ENCODE measurements at places on chromosomes 5 and 9.

- DNase-seq, result peak; percentile 28
These were observed 40.0 kb upstream of the ORM1 start for GRCh38 chr9:114282926-114283325.

DNA sequence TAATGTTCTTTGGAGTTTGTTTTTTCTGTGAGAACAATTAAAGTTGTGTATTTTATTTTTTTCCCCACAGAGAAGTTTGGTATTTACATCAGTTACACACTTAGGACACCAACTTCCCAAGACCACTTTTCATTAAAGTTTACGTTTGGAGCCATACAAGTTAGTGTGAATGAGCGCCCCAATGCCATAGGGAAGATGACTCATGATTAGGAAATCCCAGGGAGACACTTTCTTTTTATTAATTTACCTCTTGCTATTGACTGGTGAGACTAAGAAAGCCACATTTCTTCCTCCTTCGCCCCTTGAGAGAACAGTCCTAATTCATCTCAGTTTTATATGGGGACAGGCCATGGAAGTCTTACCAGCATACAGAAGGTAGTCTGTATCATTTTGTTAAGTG lies 57.1 kb downstream of the EDIL3 start:
- DNase-seq, result no peak

DNA sequence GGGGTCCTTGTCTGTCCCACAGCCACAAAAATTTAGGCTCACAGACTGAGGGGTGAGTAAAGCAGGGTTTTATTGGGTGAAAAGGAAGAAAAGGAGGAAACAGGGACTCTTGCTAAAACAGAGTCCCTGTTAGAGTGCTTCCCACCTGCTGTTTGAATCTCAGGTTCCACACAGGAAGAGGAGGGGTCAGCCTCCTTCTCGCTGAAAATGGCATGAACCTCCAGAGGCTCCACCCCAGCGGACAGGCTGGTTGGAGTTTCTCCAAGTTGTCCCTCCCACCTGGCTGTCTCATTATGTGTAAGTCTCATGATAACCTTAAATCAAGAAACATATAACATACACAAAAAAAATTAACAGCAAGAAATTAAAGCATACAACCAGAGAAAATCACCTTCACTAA lies 28.3 kb upstream of the UHRF2 start:
- no peak for DNase-seq

GRCh38 chr9:72614067-72614466 lies 92.7 kb downstream of the TMC1 start:
- DNase-seq, result no peak

DNA sequence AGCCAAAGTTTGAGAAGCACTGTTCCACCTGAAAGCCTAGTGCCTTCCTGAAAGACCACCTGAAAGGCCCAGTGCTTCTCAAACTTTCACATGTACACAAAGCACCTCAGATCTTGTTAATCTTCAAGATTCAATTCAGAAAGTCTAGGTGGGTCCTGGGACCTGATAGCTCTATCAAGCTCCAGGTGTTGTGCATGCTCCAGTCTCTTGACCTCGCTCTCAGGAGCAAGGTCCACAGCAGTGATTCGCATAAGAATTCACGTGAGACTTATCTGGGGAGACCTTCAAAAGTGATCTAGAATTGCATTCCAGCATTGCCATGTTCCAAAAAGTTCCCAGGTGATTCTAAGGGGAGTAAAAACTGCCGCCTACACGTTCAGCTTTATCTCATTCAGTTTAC lies 102.1 kb downstream of the PIK3R1 start:
- DNase-seq, result no peak

- no peak for DNase-seq
These were observed 6.0 kb downstream of the CAMK4 start for GRCh38 chr5:111229871-111230810.

DNA sequence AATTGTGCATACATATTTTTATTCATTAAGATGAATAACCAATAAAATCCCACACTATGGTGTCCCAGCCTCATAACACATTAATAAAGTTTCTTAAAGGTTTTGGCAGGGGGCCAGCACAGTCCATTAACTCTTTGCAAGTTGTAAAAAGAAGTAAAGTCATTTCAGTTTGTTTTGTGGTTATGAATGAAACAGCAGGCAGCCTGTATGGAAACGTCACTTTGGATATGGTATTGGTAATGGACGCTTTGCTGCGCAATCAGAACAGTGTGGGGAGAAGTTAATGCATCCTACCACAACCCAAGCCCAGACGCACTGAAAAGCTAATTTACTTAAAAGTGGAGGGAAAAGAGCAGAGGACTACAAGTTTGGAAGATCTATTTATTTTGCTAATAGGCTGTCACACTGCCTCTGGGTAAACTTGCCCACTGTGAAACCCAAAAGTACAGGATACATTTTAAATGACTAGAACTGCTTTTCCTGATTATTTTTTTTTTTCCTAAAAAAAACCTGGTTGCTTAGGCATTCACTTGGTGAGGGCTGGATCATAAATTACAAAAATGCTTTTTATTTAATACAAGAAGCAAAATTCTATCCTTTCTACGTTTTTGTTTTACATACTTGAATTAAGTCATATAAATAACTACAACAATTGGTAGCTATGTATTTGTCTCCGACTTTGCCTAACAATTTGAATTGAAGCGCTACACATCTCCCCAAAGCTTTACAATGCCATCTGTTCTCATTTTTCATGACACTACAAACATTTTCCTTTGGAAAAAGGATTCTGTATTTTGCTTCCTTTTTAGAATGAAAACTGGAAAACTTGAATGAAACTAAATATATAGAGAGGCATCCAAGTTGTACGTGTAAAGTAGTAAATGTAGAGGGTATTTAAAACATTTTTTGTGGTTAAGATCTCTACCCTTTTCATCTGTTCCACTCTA lies 104.3 kb downstream of the NFIB start:
- DNase-seq, result no peak

DNA sequence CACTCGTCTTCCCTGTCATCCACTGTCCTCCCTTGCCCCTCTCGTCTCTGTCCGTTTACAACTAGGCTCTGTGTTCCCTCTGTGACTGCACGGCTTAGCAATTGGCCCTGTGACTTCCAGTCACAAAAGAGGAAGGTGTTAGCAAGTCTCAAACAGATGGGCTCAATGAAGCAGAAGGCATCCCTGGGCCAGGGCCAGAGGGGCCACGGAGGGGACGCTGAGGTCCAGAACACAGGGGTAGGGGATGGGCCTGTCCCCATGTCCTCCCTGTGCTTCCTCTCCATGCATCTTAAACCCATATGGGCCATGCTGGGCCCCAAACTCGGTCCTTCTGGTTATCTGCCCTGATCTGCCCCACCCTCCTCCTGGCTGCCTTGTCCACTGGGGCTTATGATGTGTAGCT lies at the start of gene CD72:
CD72 (minus strand) TSS at position 89 of the 403 bp plus-strand sequence. CDS start 110 bp downstream, outside the sequence.
- no peak for DNase-seq

DNA sequence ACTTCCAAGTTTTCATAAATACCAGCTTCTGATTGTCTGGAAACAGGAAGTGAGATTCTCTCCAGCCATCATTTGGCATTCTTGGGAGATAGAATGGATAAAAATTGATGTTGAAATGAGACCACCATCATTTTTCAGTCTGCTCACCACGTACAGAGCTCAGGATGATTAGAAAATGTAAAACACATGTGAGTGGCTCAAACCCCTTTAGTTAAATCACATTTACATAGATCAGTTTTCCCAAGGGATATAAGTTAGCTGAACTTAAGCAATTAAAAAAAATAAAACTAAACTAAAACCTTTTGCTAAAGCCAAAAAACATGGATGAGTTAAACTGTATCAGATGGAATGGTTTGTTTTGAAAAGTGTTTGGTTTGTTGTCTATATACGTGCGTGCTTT lies 37.1 kb upstream of the GDNF start:
- no peak for DNase-seq

DNA sequence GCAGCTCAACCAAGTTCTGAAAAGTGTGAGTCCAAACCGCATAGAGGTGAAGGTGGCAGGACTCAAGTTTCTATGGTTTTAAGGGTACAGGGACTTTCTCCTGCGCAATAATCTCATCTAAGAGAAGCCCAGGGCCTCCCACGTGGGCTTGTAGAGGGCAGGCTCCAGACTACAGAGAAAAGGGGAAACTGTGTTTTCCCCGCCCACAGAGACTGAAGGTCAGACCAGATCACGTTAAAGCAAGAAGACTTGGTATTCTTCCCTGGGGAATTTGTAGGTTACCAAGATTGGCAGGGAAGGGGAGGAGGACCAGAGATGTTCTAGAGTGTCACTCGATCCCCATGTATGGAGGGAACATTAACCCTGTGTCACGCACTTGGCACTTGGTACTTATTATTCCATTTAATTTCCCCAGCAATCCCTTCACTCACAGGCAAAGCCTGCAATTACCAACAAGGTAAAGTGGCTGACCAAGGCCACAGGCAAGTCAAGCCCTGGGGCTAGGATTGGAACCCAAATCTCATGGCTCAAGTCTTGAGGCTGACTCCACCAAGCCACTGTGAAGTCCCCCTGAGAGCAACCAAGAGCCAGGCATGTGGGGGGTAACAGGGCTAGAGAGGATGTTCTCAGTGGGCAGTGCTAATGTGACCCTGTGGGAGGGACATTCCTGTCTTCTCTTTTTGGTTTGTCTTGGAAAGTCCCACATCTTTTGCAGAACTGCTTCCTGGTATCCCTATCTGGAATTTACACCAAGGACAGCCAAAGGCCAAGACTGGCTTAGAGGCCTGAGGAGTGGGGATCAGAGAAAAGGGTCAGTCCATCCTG lies 18.3 kb upstream of the NEK6 start:
- DNase-seq, result peak; percentile 64

DNA sequence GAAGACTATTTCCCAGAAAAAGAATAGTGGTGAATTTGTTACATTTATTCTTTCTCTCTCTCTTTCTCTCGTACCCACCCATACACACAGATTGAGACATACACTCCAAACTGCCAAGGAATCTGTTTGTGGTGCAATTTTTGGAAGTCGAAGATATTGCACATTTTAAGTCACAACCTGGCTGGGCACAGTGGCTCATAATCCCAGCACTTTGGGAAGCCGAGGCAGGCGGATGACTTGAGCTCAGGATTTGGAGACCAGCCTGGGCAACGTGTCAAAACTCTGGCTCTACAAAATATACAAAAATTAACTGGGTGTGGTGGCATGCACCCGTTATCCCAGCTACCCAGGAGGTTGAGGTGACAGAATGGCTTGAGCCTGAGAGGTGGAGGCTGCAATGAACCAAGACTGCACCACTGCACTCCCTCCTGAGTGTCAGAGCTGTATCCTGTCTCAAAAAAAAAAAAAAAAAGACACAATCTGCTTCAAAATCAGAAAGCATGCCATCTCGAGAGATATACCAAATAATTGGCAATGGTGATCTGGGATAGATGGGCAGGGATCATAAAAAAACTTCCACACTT lies 19.2 kb upstream of the PLIN2 start:
- DNase-seq, result no peak

- no peak for DNase-seq
These were observed 46.8 kb upstream of the RNU6ATAC start for GRCh38 chr9:134210908-134211810.

DNA sequence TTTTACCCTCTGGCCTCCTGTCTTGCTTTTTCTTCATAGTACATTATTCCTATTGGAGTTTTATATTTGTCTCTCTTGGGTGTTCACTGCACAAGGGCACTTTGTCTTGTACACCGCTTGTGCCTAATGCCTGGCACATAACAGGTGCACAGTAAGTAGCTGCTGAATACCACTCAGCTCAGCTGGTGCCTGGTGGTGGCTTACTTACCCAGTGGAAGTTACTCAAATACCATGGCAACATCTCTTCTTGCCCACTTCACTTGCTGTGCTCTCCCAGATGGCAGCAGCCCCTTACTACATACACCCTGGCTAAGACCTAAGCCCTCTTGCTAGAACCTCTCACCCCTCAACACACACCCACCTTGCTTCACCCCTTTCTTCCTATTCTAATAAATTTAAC lies 11.3 kb upstream of the SKP1 start:
- DNase-seq, result no peak

GRCh38 chr5:18113721-18114120 lies 479.5 kb downstream of the TAF11L14 start:
- DNase-seq, result no peak

DNA sequence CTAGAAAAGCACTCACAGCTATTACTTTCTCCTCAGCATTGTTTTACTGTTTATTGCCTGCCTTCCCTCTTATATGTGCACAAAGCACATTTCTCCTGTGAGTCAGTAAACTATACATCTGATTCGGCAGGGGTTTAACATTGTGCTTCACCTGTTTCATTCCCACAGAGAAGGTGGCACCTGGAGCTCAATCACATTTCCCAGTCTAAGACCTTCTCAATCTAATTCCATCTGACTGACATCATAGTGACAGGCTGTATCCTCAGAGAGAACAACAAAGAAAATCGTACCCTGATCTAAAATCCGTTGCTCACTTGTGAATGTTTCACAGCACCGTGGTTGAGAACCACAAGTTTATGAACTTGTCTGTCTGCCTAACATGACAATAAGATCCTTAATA lies 92.4 kb upstream of the CAST start:
- DNase-seq, result no peak

- no peak for DNase-seq
These were observed 18.9 kb upstream of the MLANA start for GRCh38 chr9:5871785-5872184.

DNA sequence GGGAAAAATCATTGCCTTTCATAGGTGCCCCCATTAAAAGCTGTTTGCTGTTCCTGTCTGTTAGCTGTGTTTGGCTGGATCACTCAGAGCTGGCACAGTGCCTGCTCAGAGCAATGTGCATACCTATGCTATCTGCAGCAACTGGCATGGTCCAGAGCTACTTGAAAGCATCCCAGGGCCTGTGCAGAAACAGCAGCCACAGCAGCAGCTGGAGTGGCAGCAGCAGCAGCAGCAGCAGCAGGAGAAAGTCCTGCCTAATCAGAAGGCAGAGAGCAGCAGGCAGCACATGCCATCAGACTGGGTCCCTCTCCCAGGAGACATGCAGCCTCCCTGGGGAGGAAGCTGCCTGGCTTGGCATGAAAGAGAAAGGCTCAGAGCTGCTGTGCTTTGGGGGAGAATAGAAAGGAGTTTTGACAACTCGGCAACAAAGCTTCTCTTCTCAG lies 243.8 kb upstream of the WWC1 start:
- DNase-seq, result no peak

- DNase-seq, result no peak
These were observed 533.0 kb downstream of the TLE1 start for GRCh38 chr9:81156381-81156780.

GRCh38 chr9:105299190-105299854 lies 54.9 kb downstream of the SLC44A1 start:
- no peak for DNase-seq

DNA sequence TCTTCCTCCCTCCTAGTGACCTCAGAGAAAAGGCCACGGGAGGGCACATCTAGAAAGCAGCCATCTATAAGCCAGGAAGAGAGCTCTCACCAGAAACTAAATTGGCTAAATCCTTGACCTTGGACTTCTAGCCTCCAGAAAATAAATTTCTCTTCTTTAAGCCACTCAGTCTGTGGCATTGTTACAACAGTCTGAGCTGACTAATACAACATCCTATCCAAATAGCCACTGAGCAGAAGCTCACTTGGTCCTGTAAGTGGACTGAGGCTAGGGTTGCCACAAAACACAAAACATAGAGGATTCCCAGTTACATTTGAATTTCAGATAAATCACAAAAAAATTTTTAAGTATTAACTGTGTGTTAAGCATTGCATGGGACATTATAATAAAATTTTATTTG lies 383.4 kb downstream of the MLLT3 start:
- no peak for DNase-seq

Data from stimulated activated naive CD8-positive, alpha-beta T cell treated with anti-CD3 and anti-CD28 coated beads, Interleukin-15, Interleukin-2, amounts not matched to agents 100 U/mL and 50 U/mL, for 24 hours (primary cell).